ENCODE measurements at places on chromosomes 1 and 21.

- no peak for DNase-seq
Observed at GRCh38 chr1:3000671-3001470, 20.4 kb upstream of the ACTRT2 start.

DNA sequence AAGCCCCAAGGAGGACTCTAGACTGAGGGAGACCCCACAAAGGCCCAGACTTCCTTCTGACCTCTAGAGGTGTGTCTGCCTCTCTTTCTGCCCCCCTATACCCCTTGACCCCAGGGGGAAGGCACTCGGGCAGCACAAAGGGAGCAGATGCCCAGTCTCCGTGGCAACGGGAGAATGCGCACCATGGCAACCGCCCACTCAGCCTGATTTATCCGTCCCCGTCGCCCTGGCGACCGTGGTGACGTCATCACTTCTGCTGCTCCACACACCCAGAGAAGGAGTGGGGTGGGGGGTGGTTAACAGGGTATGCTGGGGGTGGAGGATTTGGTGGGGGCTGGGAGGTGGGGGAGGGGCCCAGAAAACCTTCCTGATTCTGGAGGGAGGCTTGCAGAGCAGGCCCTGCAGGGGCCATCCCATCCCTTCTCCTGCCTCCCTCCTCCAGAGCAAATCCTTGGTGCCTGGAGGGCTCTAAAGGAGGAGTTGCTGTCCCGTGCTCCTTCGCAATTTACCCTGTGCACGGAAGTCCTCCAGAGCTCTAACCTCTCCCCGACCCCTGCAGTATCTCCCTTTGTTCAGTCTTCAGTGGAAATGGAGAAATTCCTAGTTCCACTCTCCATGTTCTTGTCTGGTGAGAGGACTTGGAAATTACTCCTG lies 6.3 kb downstream of the CELF3 start:
- DNase-seq, result peak; percentile 11

DNA sequence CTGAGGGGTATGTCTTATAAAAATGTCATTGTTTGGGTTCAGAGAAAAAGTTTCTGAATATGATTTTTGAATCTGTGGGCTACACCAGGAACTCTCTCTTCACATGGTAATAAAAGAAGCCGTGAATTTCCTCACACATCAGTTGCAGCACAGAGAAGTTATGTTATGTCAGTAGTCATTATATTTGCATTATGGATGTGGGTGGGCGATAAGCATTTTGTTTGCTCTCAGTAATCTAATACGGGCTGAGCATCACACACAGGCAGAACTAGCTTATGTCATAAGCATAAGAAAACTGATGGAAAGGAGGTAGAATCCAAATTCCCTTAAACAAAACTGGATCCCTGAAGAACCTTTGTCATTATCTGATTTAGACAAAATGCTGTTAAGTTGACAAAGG lies 70.8 kb downstream of the PRDM2 start:
- DNase-seq, result no peak

DNA sequence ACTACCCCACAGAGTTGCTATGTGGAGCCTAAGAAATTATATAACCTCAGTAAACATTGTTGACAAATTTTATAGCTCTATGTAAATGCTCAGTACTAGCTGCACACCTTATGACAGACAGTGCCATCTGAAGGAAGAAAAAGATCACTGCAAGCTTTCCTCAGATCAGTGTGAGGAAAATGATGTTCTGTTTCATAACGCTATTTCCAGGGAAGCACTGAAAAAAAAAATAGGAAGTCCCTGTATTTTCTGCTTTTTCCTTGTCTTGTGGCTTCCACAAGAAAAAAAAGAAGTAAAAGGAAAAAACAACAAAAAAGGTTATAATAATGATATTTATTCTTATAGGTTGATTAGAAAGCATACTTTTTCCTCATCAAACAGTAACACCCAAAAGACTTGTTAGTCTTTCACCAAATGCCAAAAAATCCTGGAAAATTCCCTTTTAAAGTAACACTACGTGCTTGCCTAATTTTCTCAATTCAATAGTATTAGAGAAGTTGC lies 23.2 kb downstream of the LYST start:
- peak; percentile 26 for DNase-seq

DNA sequence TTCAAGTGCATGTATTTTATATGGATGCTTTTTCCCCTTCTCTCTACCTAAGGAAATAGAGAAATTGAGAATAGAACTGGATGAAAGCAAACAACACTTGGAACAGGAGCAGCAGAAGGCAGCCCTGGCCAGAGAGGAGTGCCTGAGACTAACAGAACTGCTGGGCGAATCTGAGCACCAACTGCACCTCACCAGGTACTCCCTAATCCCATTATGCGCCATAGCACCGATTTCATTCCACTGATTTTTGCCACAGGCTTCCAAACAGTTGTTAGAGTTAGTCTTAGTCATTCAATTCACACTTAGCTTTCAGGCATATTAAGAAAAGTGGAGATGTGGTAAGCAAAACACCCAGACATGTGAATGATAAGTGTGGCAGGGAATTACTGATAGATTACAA lies 122.8 kb downstream of the SDCCAG8 start:
- DNase-seq, result no peak

- DNase-seq, result no peak
Observed at GRCh38 chr1:13901597-13901996, 201.6 kb downstream of the PRDM2 start.

- DNase-seq, result no peak
Observed at GRCh38 chr1:6859415-6860343, 74.4 kb downstream of the CAMTA1 start.

- no peak for DNase-seq
Observed at GRCh38 chr1:177976596-177976995, 6.7 kb upstream of the SEC16B start.

- no peak for DNase-seq
Observed at GRCh38 chr1:111101854-111102642, 37.8 kb downstream of the DRAM2 start.

GRCh38 chr21:27476696-27477095 lies 509.8 kb upstream of the ADAMTS5 start:
- no peak for DNase-seq

GRCh38 chr21:32562426-32562825 lies 22.9 kb downstream of the TCP10L start:
- no peak for DNase-seq

- DNase-seq, result no peak
Observed at GRCh38 chr1:7127322-7128075, 342.2 kb downstream of the CAMTA1 start.

GRCh38 chr1:172292840-172293239 lies 127.6 kb upstream of the C1orf105 start:
- no peak for DNase-seq

DNA sequence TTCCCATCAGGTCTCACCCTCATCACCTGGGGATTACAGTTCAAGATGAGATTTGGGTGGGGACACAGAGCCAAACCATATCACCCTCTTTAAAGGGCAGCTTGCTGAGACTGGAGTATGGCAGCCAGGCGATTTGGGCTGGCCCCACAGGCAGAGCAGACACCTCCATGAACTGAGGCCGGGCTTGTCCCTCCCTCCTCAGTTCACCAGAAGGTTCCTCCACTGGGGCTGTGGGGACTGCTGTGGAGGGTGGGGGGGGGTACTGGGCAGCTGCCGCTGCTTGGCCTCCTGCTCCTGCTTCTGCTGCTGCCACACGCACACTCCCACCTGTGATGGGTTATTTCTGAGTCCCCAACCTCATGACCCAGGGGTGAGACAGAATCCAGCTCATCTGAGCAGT lies 53.9 kb upstream of the PDE9A start:
- no peak for DNase-seq

DNA sequence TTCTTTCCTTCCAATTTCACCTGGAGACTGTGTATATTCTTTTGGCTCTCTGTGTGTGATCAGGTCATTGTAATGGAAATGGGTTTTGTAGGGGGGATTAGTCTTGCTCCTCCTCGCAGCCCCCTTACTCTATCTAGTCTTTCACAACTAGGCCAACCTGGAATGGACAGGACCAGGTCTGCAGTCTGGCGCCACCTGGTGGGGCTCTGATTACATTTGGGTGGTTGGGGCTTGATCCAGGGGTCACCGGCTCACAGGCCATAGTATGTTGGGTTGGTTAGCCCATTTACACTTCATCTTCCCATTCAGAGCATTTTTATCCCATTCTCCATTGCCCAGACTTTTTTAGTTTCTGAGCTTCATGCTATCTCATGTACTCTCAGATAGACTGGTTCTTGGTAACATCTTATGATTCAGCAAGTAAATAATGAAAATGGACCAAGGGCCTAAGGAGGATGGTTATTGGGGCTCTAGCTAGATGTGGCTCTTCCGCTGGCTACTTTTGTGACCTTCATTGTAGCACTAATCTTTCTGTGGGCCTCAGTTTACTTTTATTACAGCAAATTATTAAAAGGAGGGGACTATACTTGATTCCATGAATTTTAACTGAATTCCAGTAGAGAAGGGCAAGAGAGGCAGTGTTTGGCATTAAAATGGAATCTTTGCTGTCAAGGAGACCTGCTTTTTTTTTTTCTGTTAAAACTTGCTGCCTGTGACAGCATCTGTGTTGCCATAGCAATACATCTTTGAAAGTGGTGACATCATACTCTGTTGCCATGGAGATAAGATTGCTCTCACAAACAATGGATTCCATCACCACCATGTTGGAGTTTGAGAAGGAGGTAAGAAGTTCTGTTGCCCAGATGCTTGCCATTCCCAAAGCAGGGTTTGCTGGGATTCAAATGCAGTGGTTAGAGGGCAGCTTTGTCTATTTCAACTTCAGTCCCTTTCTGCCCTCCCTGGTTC lies 150.1 kb downstream of the PLXNA2 start:
- peak; percentile 44 for DNase-seq

DNA sequence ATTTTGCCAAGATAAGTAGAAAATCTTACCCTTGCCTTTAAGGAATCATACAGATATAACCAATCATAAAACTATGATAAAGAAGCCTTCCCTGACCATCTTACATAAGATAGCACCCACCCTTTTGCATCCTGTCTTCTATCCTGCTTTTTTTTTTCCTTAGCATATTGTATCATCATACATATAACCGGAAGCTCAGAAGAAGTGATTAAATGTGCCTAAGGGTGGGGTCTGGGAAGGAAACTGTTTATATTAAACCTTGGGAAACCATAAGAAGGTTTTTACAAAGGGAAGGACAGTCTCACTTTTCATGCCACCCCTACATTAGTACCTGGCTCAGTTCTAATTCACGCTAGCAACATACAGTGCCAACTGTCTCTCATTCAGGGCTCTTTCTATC lies 66.8 kb downstream of the LUZP1 start:
- DNase-seq, result no peak

GRCh38 chr1:95281781-95282517 lies 47.9 kb downstream of the RWDD3 start:
- DNase-seq, result no peak

GRCh38 chr1:78627321-78627720 lies 7.1 kb downstream of the IFI44L start:
- no peak for DNase-seq

- DNase-seq, result no peak
Observed at GRCh38 chr1:147236959-147237791, 5.3 kb upstream of the CHD1L start.

GRCh38 chr1:32652244-32652962 lies 1.4 kb downstream of the RBBP4 start:
- DNase-seq, result no peak

- DNase-seq, result no peak
Observed at GRCh38 chr1:36638268-36638667, 155.6 kb upstream of the CSF3R start.

- DNase-seq, result no peak
Observed at GRCh38 chr1:44059212-44059611, 27.9 kb upstream of the SLC6A9 start.

DNA sequence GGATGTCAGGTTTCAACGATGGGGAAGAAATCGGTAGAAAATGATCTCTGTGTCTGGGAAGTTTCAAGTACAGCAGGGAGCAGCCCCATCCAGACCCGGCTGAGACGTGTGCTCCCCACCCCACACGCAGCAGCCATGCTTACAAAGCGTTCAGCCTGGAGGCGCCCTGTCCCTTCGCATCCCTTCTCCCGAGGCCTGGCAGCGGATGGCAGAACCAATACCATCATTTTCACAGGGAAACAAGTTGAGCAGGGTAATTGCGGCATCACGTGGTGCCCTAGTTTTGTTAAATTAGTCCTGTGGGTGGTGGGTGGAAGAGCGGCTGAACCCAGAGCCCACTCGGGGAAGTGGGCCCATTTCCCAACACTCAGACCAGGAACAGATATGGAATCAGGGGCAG lies 23.9 kb downstream of the KCNAB2 start:
- no peak for DNase-seq

- DNase-seq, result no peak
Observed at GRCh38 chr1:192232817-192233417, 74.7 kb downstream of the RGS18 start.

GRCh38 chr1:236524895-236525184 lies 1.1 kb downstream of the LGALS8 start:
- no peak for DNase-seq

- DNase-seq, result no peak
Observed at GRCh38 chr1:88552226-88552625, 131.8 kb upstream of the PKN2 start.

DNA sequence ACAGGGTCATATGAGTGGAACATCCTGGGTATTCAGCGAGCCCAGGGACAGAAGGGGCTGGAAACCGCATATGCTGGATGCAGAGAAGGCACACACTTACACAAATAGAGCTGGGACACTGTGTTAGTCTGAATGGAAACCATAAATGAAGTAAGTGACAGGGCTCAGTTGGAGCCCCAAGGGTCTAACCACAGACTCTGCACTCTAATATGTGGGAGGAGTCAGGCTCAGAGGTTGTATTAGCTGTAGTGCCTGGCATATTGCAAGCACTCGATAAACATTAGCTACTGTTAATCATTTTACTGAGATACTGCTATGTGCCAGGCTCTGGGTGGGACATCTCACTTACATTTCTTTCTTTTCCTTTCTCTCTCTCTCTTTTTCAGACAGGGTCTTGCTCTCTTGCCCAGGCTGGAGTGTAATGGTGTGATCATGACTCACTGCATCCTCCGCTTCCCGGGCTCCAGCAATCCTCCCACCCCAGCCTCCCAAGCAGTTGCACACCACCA lies 6.5 kb upstream of the OLIG1 start:
- no peak for DNase-seq

GRCh38 chr1:15848143-15848928 lies 829 bp downstream of the SPEN start:
- peak; percentile 29 for DNase-seq

DNA sequence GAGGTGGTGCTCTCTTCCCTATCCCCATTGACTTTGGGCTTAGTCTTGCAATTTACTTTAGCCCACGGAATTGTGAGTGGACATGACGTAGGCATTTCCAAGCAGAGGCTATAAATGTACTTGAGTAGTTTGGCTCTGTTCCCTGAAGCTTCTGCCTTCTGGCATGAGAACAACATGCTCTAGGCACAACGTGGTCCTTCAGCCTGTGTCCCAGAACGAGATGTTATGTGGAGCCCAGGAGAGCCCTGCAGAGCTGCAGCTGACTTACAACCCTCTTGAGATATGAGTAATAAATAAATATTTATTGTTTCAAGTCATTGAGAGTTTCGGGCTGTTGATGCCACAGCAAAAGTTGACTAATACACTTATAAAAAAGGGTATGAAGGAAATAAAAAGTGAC lies 105.2 kb upstream of the HMGB4 start:
- no peak for DNase-seq

All from CD4-positive, alpha-beta T cell treated with Interleukin-2 at 100 ng/mL for 4 hours (primary cell).